Tongue (tissue), 3 donors: ENCODE measurements at places on chromosomes 16 and 17. TPM values are rescaled to one million over a fixed set of nuclear protein-coding genes. Genes with fewer than 3 reads are reported as not detected.

The TRAF7 gene
- 27.4 TPM for total RNA-seq

The C17orf113 gene
- total RNA-seq: 2.3 TPM

- peak; percentile 84 for DNase-seq
These were observed 619 bp downstream of the CACNB1 start for GRCh38 chr17:39196808-39197291.

GRCh38 chr17:57441270-57441600 is 184.9 kb downstream of the MSI2 start:
- DNase-seq: no peak

DNA sequence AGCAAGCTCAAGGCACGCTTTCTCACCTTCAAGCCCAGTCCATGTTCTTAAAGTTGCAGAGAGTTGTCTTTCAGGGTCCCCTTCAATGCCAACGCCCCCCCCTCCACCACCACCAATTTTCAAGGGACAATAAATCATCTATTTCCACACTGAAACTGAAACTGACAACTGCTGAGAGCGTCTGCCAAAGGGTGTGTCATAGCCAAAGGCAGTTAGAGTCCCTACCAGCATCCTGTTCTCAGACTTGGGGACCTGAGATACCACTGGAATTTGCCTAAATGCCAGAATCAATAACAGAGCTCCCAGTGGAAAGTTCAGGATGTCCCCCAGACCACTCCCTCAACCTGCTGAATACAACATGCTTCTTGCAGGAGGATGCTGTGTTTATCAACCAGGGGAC is 133.2 kb upstream of the SOX9 start:
- no peak for DNase-seq

DNA sequence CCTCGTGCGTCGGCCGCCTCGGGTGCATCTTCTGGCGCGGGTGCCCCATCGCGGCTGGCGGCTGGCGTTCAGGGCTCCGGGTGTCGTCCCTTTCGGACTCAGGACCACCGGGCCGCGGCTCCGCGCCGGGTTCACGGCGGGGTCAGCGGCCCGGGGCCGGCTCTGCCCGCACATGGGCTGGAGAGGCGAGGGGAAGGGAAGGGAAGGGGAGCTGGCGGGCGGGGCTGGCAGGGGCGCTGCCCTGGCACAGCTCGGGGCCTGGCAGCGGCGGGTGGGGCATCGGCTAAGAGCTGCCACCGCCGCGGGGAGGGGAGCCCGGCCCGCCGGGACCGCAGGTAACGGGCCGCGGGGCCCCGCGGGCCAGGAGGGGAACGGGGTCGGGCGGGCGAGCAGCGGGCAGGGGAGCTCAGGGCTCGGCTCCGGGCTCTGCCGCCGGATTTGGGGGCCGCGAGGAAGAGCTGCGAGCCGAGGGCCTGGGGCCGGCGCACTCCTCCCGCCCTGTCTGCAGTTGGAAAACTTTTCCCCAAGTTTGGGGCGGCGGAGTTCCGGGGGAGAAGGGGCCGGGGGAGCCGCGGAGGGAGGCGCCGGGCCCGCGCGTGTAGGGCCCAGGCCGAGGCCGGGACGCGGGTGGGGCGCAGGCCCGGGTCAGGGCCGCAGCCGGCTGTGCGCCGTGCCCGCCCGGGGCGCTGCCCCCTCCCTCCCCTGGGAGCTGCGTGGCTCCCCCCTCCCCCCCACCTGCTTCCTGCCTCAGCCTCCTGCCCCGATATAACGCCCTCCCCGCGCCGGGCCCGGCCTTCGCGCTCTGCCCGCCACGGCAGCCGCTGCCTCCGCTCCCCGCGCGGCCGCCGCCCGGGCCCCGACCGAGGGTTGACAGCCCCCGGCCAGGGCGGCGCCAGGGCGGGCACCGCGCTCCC is 646 bp downstream of the HIC1 start:
- DNase-seq: peak; percentile 37
